ENCODE measurements at places on chromosomes 5 and 9.

- no peak for DNase-seq
These were observed 128.5 kb upstream of the CDH10 start for GRCh38 chr5:24773261-24773660.

- DNase-seq = no peak
These were observed 77.5 kb downstream of the CEMIP2 start for GRCh38 chr9:71690689-71691435.

- no peak for DNase-seq
These were observed 67.2 kb upstream of the FUBP3 start for GRCh38 chr9:130512199-130512598.

GRCh38 chr5:2223303-2223702 is 340.6 kb upstream of the IRX4 start:
- no peak for DNase-seq

GRCh38 chr5:173383711-173384110 is 55.5 kb upstream of the STC2 start:
- DNase-seq = no peak

- DNase-seq = no peak
These were observed 15.0 kb upstream of the SREK1 start for GRCh38 chr5:66129144-66129543.

DNA sequence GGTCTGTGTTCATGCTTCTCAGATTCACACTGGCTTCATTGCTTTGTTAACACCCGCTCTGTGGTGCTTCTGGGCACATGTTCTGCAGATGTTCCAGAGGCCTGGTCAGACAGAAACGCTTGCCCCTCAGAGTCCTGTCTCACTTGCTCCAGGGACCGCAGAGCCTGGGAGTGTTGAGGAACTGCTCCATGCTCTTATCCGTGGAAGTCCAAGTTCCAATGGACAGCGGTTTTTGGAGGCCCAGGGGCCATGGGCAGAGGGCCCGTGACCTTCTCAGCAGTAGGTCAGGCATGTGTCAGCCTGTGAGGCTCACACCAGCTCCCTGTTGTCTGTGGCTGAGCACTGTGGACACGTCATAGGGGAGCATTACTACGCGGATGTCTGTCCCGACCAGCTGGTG is 364.7 kb upstream of the IRX1 start:
- no peak for DNase-seq
